Lung (tissue), 17 donors: ENCODE measurements at places on chromosomes 2 and 18.
A peak's percentile ranks its signal among the peaks of the same experiment; 100 is the strongest.

- no peak for DNase-seq
Observed at GRCh38 chr18:49901862-49902340, 88.6 kb upstream of the ACAA2 start.

- no peak for DNase-seq
Observed at GRCh38 chr18:8947566-8947965, 154.9 kb upstream of the NDUFV2 start.

- peak; percentile 53 for DNase-seq
Observed at GRCh38 chr2:38158378-38159118, 82.6 kb upstream of the CYP1B1 start.

- no peak for DNase-seq
Observed at GRCh38 chr18:10184776-10185175, 269.7 kb upstream of the APCDD1 start.

- no peak for DNase-seq
Observed at GRCh38 chr2:130877258-130877657, 40.5 kb downstream of the ARHGEF4 start.

DNA sequence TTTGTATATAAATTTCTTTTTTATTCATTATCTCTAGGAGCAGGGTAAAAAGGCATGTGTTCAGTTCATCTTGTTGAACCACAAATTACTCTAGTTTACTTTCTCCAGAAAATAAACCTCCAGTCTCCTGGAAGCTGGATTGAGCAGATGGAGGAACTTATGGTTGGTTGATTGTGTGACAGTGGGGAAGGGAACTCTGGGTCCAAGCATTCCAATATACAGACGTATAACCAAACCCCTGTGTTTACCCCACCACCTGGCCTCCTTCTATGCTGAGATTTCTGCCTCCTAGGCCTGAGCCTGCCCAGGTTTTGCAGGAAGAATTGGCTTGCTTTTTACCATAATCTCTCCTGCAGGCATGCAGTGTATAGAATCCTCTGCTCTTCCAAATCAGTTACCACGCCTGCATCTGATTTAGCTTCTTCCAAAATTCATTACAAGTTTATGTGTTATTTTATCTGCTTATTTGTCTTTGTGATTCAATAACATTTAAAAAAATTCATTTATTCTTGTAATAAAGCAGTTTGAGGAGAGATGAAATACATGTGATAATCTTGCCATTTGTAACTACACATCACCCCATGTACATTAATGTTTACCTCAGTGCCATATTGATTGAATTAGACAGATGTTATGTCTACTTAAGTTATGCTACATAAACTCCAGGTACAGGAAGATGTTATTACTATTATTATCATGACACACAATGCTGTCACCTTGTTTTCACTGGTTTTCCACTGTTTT lies 2.5 kb upstream of the RAB27B start:
- no peak for DNase-seq

GRCh38 chr2:104836265-104836664 lies 17.6 kb upstream of the POU3F3 start:
- peak; percentile 74 for DNase-seq

- no peak for DNase-seq
Observed at GRCh38 chr2:34373586-34374233, 774.6 kb upstream of the FAM98A start.

GRCh38 chr18:47458483-47458882 lies 207.0 kb upstream of the SKOR2 start:
- no peak for DNase-seq

DNA sequence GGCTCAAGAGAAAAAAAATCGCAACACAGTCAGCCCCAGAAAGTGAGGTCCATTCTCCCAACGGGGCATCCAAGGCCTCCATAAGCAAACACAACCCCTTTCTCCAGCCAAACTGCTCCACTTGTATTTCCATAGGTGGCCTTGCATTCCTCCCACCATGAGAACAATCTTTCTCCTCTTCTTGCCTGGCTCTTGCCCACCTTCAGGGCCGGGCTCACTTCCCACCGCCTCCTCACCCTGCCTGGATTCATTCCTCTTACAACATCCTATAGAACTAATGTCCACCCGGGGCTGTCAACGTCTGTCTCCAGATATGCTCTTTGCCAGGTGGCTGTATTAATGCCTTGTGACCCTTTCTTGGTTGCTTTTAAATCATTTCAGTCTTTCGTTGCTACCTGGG lies 124.5 kb downstream of the SMAD7 start:
- DNase-seq = no peak

GRCh38 chr2:69936906-69937305 lies 22.0 kb downstream of the MXD1 start:
- no peak for DNase-seq

GRCh38 chr2:10454505-10454904 lies 6.4 kb upstream of the ODC1 start:
- DNase-seq = no peak

DNA sequence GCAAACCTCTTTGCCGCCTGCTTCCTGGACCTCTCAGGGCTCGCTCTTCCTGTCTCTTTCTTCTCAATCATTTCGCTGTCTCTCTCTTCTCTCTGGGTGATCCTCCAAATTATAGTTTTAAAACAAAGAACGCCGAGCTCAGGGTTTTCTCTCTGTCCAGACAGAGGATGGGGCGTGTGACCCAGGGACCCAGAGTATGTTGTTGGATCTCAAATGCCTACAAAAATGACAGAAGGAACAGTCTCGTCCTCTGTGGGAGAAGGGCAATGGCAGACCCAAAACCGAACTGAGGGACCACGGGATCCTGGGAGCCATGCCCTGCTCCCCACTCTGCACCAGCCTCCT lies 88.5 kb downstream of the EIPR1 start:
- no peak for DNase-seq

GRCh38 chr2:239506101-239506857 lies 105.5 kb upstream of the HDAC4 start:
- DNase-seq = no peak

DNA sequence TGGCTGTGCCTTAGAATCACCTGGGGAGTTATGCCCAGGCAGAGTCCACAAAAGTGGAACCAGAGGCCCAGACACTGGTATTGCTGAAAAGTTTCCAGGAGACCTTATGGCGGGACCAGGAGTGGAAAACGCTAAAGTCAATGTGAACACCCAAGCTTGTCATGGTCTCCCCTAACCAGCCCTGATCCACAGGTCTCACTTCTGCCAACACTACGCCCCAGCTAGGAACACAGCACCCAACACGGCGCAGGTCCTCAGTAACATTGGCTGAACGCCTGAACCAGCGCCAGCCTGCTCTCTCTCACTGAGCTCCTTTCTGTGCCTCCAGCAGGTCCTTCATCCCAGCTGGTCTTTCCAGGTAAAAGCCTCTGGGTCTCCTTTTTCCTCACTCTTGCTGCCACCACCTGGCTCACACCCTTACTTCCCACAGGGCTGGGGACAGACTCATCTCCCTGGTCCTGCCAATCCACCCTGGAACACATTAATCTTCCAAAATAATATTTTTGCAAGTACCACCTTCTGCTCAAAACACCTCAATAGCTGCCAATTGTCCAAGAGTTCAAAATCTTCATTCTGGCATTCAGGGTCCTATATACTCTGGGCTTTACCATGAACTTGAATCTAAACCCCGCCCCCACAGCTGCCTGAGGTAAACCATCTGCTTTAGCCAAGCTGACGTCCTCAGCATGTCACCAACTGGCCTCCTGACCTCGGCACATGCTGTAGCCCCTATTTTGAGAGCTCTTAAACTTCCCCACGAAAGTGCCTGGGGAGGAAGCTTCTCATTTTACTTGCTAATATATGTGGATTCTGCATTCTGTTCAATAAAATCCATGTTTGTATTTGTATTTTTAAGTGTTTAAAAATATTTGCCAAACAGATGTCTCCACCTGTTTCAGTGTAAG lies 34.6 kb downstream of the ADCY3 start:
- DNase-seq = peak; percentile 62

GRCh38 chr2:118761771-118762170 lies 85.7 kb downstream of the EN1 start:
- no peak for DNase-seq

DNA sequence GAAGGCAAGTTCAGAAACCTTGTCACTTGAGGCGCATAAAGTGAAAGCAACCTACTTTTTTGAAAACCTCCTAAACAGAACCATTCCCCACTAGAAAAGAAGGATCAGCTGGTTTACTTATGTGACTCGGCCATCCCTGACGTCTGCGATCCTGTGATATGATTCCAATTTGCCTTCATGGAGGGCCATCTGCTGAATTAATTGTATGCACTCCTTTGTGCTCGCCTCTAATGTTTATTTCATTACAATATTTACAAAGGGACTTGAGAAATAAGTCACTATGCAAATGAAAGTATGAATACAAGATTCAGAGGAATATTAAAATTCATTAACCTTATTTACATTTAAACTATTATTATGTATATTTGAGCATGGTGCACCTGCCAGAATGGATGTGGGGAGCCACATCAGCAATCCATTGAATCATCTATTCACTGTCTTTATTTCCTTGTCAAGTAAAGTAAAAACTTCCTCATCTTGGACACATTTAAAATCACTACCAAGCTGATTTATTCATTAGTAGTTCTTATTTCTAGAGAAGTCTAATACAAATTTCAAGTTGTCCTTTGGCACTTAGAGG lies 96.5 kb downstream of the RBM43 start:
- DNase-seq = no peak

GRCh38 chr2:58407487-58407886 lies 166.4 kb upstream of the FANCL start:
- no peak for DNase-seq

- DNase-seq = no peak
Observed at GRCh38 chr2:120807751-120808150, 72.1 kb downstream of the GLI2 start.
